T-cell (primary cell): ENCODE measurements at places on chromosomes 13 and 19. TPM values are rescaled to one million over a fixed set of nuclear protein-coding genes. Genes with fewer than 3 reads are reported as not detected.

Gene USE1
- 44.7 TPM for total RNA-seq

Gene SIGLECL1
- not detected for total RNA-seq

DNA sequence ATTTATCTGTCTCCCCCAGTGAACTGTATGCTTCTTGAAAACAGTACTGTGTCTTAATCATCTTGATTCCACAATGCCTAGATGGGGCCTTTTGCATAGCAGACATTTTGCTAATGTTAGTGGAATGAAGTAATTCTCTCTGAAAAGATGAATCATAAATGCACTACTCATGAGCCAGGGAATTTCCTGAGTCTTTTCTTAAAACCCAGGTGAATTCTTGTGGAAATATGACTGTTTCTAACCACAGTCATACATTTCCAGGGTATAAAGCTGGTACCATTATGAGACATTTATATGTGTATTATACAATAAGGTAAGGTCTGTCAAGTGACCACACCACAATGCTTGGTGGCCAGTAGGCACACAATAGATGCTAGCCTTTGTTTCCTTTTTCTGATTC is 5.5 kb upstream of the KCTD4 start:
- H3K4me3 ChIP-seq: no peak overlapping the region
- no peak for DNase-seq
- no peaks in the 10 kb centered on the region for H3K4me1 ChIP-seq
- H3K36me3 ChIP-seq: peaks cover 6% of the 10 kb centered on the region
- no peak overlapping the region for H3K27ac ChIP-seq

DNA sequence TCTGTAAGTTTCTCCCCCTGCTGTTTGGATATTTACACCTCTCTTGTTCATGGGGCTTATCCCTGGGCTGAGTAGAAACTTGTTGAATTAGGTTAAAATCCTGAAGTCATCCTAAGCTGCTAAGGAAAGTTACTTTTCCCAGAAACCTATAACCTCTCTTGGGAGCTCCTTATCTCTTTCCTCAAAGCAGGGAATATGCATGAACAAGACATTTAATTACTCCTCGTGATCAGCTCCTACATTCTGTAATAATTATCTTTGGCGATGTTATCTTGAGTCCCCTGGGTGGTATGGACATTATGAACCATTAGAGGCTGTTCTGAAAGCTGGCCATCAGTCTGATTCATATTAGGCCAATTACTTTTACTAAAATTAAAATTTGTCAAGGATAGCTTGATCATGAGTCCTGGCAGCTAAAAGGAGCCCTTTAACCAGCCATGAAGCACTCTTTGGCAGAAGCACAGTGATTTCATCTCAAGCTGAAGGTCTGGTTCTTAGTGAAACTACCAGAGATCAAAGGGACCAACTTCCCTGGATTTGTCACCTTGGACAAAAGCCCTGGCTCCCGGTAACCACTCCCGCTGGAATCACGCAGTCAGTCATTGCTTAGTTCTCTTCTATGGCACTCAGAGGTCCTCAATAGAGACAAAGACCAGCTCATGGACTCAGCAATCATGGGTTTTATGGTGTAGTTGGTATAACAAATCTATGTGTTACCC is 811.8 kb downstream of the UQCRFS1 start:
- no peaks in the 10 kb centered on the region for H3K4me1 ChIP-seq
- H3K27me3 ChIP-seq: peaks cover 7% of the 10 kb centered on the region
- no peak overlapping the region for H3K4me3 ChIP-seq
- H3K36me3 ChIP-seq: no peaks in the 10 kb centered on the region

- H3K27me3 ChIP-seq: no peaks in the 10 kb centered on the region
- H3K36me3 ChIP-seq: peaks cover 4% of the 10 kb centered on the region
- H3K4me1 ChIP-seq: peaks cover 74% of the 10 kb centered on the region
- DNase-seq: peak; percentile 55
- H3K4me3 ChIP-seq: peak overlapping the region; percentile 51
- H3K27ac ChIP-seq: peak overlapping the region; percentile 90
These were observed 1.4 kb upstream of the CD37 start for GRCh38 chr19:49333811-49334288.

DNA sequence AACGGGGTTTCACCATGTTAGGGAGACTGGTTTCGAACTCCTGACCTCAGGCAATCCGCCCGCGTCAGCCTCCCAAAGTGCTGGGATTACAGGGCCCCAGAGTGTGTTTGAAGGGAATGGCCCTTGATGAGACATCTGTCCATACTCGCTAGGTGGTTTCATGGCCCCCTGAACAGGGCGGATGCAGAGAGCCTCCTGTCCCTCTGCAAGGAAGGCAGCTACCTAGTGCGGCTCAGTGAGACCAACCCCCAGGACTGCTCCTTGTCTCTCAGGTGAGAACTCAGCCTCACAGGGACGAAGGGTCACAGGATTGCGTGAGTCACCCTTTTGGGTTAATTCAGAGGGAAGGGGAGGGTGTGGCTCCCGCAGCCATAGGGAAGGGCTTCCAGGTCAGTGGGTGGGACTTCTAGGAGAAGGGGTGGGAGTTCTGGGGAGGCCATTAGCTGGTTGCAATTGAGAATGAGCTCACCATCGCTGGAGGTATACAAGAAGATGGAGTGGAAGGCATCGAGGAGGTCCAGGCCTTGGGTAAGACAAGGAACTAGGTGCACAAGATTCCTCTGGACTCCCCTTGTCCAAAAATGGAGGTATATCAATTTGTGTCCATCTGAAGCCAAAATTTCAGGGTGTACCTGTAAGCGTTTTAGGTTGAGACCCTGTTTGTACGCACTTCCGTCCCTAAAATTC is 9.2 kb downstream of the SHD start:
- no peak overlapping the region for H3K4me3 ChIP-seq
- H3K4me1 ChIP-seq: no peaks in the 10 kb centered on the region
- no peaks in the 10 kb centered on the region for H3K36me3 ChIP-seq
- H3K27me3 ChIP-seq: peaks cover 4% of the 10 kb centered on the region
- DNase-seq: no peak

Gene GDF15
- total RNA-seq: 1.7 TPM

DNA sequence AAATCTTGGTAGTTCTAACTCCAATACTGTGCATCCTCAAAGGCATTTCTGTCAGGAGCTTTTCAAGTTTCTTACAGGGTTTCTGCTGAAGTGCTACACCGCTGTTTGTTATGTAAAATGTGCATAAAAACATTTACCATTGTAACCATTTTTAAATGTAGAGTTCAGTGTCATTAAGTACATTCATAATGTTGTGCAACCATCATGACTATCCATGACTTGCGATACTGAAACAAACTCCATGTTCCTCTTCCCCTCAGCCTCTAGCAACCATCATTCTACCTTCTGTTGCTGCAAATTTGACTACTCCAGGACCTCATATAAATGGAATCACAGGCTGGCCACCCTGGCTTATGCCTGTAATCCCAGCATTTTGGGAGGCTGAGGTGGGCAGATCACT is 14.4 kb upstream of the SLC25A42 start:
- H3K36me3 ChIP-seq: no peaks in the 10 kb centered on the region
- no peaks in the 10 kb centered on the region for H3K27me3 ChIP-seq
- H3K4me3 ChIP-seq: no peak overlapping the region
- no peak for DNase-seq
- no peaks in the 10 kb centered on the region for H3K4me1 ChIP-seq

DNA sequence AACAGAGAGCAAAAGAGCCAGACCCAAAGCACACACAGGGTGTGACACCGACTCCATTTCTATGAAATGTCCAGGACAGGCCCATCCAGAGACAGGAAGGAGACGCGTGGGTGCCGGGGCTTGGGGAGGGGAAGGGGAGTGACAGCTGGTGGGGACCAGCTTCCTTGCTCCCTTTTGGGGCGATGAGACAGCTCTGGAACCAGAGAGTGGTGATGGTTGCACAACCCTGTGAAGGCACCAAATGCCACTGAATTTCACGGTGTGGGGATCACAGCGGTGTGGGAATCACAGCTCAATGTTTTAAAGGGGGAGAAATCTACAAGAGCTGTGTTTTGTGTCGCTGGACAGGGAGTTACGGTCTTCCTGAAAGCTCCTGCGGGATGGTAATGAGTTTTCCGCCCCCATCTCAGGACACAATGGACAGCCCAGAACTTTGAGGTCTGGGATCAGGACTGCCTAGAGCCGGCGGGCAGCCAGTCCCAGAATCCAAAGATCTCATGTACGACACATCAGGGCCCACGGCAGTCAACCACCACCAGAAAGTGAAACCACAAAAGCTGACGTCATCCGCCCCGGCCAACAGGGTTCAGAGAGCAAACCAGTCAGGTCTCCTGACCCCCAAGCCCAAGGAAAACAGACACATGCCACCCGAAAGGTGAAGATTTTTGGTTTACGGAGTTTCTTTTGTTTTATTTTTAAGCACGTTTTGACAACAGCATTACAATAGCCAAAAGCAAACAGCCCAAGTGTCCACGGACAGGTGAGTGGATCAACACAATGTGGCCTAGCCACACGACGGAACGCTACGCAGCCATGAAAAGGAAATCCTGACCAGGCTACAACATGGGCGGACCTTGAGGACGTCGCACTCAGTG is 7.3 kb downstream of the SGTA start:
- H3K27ac ChIP-seq: peak overlapping the region; percentile 80
- peaks cover 6% of the 10 kb centered on the region for H3K4me1 ChIP-seq
- H3K4me3 ChIP-seq: peak overlapping the region; percentile 40
- H3K27me3 ChIP-seq: no peaks in the 10 kb centered on the region

- H3K27me3 ChIP-seq: no peaks in the 10 kb centered on the region
- DNase-seq: no peak
- no peak overlapping the region for H3K4me3 ChIP-seq
- H3K27ac ChIP-seq: peak overlapping the region; percentile 21
- no peaks in the 10 kb centered on the region for H3K36me3 ChIP-seq
These were observed 12.2 kb upstream of the KCTD15 start for GRCh38 chr19:33784432-33784831.
